ENCODE measurements at places on chromosomes 7 and 10.

- DNase-seq: peak; percentile 53
Observed at GRCh38 chr10:106711313-106711906, 453.1 kb downstream of the SORCS1 start.

- DNase-seq: no peak
Observed at GRCh38 chr7:70361821-70362220, 763.5 kb downstream of the AUTS2 start.

DNA sequence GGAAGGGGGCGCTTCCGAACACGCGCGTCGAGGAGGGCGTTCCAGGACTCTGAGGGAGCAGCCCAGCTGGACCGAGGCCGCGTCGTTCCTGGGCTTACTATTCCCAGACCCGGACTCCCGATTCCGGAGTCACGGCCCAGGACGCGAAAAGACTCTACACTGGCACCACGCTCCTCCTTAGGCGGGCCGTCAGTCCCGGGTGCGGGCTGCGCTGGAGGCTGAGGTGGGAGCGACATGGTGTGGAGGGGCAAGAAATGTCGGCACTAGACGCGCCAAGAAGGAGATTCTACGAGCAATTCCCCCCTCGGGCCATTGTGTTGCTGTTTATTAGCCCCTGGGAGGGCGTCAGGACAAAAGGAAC lies 584 bp upstream of the RUNDC3B start:
- peak; percentile 32 for DNase-seq

DNA sequence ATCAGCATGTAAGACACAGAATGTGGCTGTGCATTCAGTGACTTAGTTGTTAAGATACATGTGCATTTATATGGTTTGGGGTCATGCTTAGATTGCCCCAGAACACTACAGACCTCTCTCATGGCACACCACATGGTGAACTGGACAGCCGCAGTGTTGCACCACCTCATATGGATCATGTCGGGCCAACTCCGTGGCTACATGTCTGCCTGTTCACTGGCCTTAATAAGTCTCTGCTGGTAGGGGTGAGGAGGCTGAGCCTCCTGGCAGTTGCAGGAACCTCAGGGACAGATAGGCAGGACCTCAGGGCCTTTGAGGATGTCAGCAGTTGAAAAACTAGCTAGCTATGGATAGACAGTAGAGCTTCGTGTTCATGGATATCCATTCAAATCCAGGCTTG lies 751.0 kb downstream of the GRID1 start:
- DNase-seq: no peak

DNA sequence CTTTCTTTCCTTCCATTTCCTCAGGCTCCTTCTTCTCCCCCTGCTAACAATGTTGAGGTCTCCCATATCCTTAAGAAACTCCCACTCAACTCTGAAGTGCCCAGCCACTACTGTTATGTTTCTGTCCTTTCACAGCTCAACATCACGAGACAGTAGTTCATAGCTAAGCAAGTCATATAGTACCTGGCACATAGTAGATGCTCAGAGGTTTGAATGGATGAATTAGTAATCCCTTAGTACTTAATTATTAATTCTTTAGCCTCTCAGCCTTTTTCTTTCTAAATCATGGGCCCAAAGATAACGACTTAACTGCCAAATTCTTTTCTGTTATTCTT lies 22.6 kb downstream of the CSGALNACT2 start:
- DNase-seq: no peak

- no peak for DNase-seq
Observed at GRCh38 chr10:91391920-91392319, 18.2 kb upstream of the HECTD2 start.

- no peak for DNase-seq
Observed at GRCh38 chr7:150734254-150734653, 3.0 kb upstream of the GIMAP5 start.

DNA sequence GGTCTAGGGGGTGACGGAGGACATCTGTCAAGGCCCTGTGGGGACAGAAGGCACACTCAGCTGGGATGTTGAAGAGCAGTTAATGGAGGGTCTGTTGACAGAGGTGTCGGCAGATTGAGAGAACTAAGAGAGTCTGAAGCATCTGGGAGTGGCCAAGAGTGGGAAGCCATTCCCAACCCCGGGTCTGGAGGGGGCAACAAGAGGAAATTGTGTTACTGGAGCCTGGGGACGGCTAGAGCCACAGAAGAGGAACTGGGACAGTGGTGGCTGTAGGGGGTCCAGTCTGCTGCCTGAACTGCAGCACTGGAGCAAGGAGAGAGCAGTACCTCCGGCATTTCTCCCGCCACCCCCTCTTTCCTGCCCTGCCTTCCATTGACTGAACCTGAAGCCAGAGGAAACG lies 136.6 kb downstream of the CHN2 start:
- no peak for DNase-seq

GRCh38 chr10:131490991-131491594 lies 179.6 kb upstream of the TCERG1L start:
- DNase-seq: no peak

Data from activated naive CD4-positive, alpha-beta T cell treated with anti-CD3 and anti-CD28 coated beads, Interleukin-2, amount 10 ng/mL, durations not matched to agents 7 days and 5 days (primary cell).